ENCODE measurements at places on chromosomes 7 and 10. TPM values are rescaled to one million over a fixed set of nuclear protein-coding genes. Genes with fewer than 3 reads are reported as not detected.

Gene MKX
- 4.9 TPM for polyA plus RNA-seq

Gene SLK
- 25.6 TPM for polyA plus RNA-seq

Gene CPED1
- 9.3 TPM for polyA plus RNA-seq

Gene ANKRD7
- 0.38 TPM for polyA plus RNA-seq

Gene AOC1
- not detected for polyA plus RNA-seq

Gene CPVL
- polyA plus RNA-seq: 24.2 TPM

Gene SLC29A4
- polyA plus RNA-seq: 27.9 TPM

Measured in muscle of back (tissue), 13 donors.